ENCODE measurements at places on chromosomes 12 and 14. TPM values are rescaled to one million over a fixed set of nuclear protein-coding genes. Genes with fewer than 3 reads are reported as not detected.

The SERPINA12 gene
- polyA plus RNA-seq, result not detected

The SDR9C7 gene
- polyA plus RNA-seq, result not detected

The TAS2R50 gene
- polyA plus RNA-seq, result not detected

The NPAS3 gene
- polyA plus RNA-seq, result 2.8 TPM

The ARHGDIB gene
- 27.0 TPM for polyA plus RNA-seq

The TSPAN19 gene
- not detected for polyA plus RNA-seq

The MMP19 gene
- polyA plus RNA-seq, result 39.6 TPM

The SLC25A47 gene
- 0.07 TPM for polyA plus RNA-seq

The STYK1 gene
- 0.86 TPM for polyA plus RNA-seq

The RHEBL1 gene
- 2.6 TPM for polyA plus RNA-seq

The ADAM21 gene
- polyA plus RNA-seq, result 0.03 TPM

The IRAK3 gene
- 14.5 TPM for polyA plus RNA-seq

The MYF5 gene
- polyA plus RNA-seq, result not detected

The UNC79 gene
- 0.63 TPM for polyA plus RNA-seq

The FLRT2 gene
- polyA plus RNA-seq, result 2.8 TPM

The CFAP54 gene
- polyA plus RNA-seq, result 0.12 TPM

The STXBP6 gene
- 31.2 TPM for polyA plus RNA-seq

The PTPRO gene
- 0.98 TPM for polyA plus RNA-seq

The ASCL1 gene
- polyA plus RNA-seq, result not detected

The PXMP2 gene
- polyA plus RNA-seq, result 30.8 TPM

The PRB3 gene
- not detected for polyA plus RNA-seq

The TTC7B gene
- 19.7 TPM for polyA plus RNA-seq

The GNG2 gene
- 41.7 TPM for polyA plus RNA-seq

The SLCO1C1 gene
- 1.9 TPM for polyA plus RNA-seq

The FGD4 gene
- polyA plus RNA-seq, result 4.1 TPM

The GLIPR1 gene
- polyA plus RNA-seq, result 7.8 TPM

The PLA2G1B gene
- polyA plus RNA-seq, result 10,835 TPM

The MYL2 gene
- 1.5 TPM for polyA plus RNA-seq

The ANO4 gene
- 0.16 TPM for polyA plus RNA-seq

The SLC5A8 gene
- not detected for polyA plus RNA-seq

The DPY19L2 gene
- 6.2 TPM for polyA plus RNA-seq

The NCOR2 gene
- polyA plus RNA-seq, result 63.1 TPM

The GZMB gene
- polyA plus RNA-seq, result 0.29 TPM

The IFT81 gene
- 7.2 TPM for polyA plus RNA-seq

The IGFBP6 gene
- polyA plus RNA-seq, result 83.9 TPM

The METTL25 gene
- polyA plus RNA-seq, result 6.9 TPM

The LBHD2 gene
- polyA plus RNA-seq, result 1.2 TPM

The NRL gene
- polyA plus RNA-seq, result 1.7 TPM

The TMEM229B gene
- polyA plus RNA-seq, result 1.3 TPM

The TMEM63C gene
- polyA plus RNA-seq, result not detected

The DGLUCY gene
- 26.8 TPM for polyA plus RNA-seq

The AMN1 gene
- polyA plus RNA-seq, result 6.4 TPM

The IFI27L2 gene
- polyA plus RNA-seq, result 48.8 TPM

The IGF1 gene
- 11.0 TPM for polyA plus RNA-seq

The POTEG gene
- polyA plus RNA-seq, result not detected

The NPC2 gene
- polyA plus RNA-seq, result 238 TPM

The RD3L gene
- polyA plus RNA-seq, result not detected

The SLC15A5 gene
- polyA plus RNA-seq, result not detected

Data from adipose tissue (tissue), 3 donors.